Choroid plexus epithelial cell (primary cell): ENCODE measurements at places on chromosomes 12 and 14.
A peak's percentile ranks its signal among the peaks of the same experiment; 100 is the strongest.

DNA sequence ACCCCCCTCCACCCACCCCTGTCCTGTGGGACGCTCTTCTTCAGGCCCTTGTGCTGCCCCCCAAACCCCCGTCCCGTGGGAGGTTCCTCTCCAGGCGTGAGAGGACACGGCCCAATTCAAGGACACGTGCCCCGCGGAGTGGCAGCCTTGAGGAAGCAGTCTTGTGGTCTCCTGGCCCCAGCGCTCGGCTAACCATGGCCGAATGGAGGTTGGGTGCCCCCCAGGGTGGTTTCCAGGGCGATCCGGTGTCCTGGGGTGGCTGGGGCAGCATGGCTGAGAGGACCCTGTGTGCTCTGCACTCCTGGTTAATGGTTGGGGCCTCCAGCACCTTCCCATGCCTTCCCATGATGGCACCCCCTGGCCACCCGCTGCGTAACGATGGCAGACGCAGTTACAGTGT lies 53.6 kb downstream of the LRCOL1 start:
- no peak for DNase-seq

- no peak for DNase-seq
Measured at GRCh38 chr12:1836241-1836803, 16.0 kb downstream of the LRTM2 start.

GRCh38 chr12:100266585-100266834 lies 369 bp downstream of the DEPDC4 start:
- DNase-seq = no peak

DNA sequence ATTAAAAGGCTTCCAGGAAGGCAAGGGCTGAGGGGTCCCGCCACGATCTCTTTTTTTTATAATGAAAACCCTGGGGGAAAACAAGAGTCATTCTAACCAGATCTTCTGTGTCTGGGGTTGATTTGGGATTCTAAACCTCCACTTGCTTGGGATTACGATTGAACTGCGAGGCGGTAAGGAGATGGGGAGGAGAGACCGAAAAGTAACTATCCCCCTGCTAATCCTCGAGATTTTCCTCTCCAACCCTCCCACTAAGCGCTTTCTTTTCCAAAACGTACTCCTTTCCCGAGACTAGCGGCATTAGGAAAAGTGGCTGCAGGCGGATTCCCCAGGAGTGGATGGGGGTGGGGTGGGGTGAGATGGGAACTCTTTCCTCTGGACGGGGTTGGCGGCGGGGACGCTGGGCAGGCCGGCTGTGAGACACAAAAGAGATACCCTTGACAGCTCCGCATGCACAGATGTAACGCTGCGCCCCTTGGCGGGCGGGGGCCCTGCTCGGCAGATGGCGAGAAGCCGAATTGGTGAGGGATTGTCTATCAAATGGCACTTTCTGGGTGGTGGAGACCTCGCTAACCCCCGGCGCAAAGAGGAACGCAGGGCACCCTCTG lies 830 bp upstream of the SRRM4 start:
- no peak for DNase-seq

DNA sequence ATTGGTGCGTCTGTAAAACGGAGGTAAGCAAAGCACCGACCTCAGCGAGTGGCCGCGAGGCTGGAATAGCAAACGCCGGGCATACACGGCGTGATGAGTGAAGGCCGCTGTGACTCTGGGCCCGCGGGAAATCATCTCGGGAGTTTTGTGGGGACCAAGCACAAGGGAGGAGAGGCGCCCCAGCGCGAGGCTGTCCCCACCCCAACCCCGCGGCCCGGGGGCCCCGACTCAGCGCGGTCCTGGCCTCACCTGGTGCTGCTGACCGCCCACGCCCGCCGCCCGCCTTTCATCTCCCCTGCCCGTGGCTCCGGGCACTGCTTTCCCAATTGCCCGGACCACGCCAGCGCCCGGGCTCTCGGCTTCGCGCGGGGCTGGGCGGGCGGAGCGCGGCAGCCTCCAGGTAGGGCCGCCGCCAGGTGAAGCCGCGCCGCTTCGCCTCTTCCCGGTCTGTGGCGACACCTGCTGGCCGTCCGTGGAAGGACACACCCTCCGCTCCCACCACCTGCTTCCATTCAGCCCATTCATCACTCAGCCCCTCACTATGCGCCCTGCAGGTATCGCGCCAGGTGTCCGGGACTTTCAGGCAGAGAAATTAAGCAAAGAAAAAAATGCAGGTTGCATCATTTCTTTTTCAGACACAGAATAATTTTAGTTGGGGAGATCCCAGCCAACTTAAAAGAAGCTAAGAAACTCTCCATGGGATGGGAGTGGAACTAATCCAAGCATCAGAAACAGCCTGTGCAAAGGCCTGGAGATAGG lies 360.4 kb downstream of the MED13L start:
- peak; percentile 38 for DNase-seq

DNA sequence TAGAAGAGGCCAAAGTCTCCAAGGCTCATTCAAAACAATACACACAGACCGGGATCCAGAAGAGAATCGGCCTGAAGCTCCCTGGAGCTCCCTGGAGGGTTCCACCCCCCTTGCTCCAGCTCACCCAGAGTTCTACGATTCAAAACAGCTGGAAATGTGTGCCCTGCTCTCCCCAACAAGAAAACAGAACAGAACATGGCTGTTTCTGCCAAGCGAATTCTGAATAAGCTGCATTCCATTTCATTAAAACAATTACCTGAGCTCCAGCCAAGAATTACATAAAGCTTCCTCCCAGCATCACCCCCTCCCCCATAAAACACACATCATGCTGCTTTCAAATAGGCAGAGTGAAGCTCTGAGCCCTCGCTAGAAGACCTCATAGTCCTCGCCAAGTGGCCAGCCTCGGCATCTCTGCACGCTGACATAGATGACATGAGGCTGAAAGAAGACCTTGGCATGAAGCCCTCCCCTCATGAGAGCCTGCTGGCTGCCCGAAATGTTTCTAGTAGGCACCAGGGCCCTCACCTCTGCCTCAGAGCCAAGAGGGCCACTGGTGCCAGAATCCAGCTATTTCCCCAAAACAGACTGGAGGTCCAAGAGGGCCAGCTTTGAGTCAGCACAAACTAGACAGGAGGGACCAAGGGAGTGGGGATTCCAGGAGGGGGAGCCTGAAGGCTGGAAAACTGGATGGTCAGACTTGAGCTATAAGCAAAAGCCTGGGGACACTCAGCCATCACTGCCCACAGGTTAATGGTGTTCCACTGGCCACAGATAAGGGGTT lies 8.3 kb downstream of the PXN start:
- peak; percentile 93 for DNase-seq

DNA sequence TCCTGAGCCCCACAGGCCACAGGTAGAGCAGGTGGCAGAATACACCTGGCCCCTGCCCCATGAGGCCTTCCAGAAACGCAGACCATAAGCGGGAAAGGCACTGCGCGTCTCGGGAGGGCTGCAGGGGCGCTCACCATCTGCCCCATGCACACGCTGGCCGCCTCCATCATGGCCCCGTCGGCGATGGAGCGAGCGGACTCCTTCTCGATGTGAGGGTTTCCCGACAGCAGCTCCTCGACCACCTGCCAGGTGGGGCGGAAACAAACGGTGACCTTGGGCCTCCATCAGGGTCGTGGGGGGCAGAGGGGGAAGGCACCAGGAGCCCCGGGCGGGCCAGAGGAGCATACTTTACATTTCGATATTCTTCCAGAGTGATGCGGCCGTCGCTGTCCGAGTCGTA lies 52.8 kb downstream of the TESC start:
- DNase-seq = no peak

DNA sequence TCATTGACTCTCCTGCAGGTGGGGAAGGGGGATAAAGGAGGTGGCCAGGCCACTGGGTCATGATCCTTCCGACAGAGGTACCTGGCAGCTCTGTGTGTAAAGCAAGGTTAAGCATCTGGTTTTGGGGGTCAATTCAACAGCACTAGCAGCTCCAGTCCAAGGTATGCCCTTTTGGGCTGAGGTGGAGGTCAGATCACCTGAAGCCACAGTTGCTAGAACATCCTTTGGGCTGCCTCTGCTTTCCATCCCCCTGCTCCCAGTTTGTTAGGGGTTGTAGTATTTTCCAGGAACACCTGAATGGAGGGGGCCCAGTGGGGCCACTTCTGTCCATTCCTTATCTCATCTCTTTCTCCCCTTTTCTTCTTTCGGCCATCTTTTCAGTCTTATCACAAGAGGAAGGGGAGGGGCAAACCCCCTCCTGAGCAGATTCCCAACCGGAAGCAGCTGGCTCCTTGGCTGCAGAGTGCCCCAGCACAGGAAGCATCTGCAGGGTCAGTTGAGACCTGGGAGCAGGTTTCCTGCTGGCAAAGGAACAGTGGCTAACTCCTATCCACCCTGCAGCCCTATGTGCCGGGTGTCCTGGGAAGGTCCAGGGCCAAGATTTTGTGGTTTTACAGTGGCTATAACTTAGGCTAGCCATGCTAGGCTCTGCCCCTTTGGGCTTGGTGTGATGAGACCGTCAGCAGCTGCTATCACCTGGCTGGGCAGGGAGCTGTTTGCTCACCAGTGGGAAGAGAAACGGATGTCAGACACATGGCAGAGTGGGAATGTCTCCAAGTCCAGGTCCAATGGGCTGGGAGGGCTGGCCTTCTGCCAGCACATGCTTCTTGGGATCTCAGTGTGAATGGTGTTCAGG lies 40.2 kb downstream of the SH2B3 start:
- peak; percentile 78 for DNase-seq

GRCh38 chr14:22509036-22509709 lies 79.9 kb downstream of the DAD1 start:
- no peak for DNase-seq

DNA sequence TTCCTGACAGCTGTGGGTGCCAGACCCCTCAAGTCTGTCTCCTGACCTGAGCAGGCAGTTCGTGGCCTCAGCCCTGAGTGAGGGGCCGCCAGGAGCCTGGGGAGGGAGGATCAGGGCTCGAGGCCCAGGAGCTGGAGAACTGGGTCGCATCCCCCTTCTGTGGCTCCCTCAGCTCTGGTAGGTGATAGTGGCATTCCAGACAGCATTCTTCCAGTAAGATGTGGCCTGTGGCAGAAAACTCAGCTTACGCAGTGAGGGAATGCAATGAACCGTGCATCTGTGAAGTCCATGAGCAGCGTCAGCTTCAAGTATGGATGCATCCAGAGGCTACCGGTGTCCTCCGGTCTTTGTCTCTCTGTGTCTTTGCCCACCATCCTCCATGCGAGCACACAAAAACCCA lies 28.4 kb upstream of the FBRSL1 start:
- DNase-seq = no peak

DNA sequence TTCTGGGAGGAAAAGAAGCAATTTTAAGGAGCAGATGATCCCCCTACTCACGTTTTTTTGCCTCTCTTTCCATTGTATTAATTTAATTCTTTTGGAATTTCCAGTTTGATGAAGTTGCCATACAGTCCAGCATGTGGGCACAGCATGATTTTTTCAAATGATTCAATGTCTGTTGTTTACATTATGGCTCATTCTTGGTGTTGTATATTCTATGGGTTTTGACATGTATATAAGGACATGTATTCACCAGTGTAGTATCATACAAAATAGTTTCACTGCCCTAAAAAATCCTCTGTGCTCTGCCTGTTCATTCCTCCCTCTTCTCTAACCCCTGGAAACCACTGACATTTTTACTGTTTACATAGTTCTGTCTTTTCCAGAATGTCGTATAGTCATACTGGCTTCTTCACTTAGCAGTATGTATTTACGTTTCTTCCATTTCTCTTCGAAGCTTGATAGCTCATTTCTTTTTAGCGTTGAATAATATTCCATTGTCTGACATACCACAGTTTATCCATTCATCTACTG lies 13.3 kb upstream of the KLHDC2 start:
- no peak for DNase-seq
